ENCODE measurements at places on chromosomes 2 and 18.

- DNase-seq: no peak
Measured at GRCh38 chr2:236618370-236618769, 48.7 kb downstream of the ACKR3 start.

DNA sequence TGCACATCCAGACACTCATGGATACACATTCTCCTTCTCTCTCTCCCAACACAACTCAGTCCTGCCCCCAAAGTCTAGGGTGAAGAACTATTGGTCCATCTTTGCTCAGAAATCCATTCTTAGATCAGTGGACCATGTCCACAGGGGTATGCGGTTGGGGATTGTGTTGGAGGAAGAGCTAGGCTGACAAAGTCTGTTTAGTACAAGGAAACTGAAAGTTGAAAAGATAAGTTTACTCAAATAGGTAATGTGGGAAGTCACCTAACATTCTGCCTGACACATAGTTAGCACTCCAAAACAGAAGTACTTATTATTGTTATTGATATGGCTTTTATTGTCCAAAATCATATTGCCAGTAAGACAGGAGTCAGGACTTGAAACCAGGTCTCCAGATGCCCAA is 55.9 kb downstream of the ALK start:
- DNase-seq: no peak

DNA sequence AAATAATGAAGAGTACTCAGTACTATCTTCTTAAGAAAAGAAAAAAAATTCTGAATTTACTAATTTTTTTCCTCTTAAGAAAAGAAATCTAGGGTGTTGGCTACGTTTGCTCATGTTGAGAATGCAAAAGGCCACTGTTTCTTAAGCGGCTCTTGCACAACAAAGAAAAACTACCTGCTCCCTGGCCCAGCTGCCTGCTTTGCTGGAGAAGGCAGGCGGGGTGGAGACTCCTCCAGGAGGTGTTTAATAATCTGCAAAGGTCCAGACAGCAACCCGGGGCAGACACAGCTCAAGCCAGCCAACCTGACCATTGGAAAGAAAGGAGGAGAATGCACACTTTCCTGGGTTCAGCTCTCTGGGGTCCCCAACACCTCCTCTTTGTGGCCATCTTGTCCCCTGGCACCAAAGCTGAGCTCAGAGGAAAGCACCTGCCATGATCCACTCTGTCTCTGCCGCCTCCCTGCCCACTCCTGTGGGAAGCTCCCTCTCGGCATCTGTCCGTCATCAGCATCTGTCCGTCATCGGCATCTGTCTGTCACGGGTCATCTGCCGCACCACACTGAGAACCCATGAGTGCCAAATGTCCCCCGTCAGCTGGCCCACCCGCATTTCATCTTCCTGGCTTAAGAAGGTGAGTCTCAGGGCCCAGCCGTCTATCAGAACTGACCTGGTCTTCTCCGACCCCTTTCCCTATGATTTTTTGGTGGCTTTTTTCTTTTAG is 11.9 kb downstream of the ZNF516 start:
- DNase-seq: no peak

DNA sequence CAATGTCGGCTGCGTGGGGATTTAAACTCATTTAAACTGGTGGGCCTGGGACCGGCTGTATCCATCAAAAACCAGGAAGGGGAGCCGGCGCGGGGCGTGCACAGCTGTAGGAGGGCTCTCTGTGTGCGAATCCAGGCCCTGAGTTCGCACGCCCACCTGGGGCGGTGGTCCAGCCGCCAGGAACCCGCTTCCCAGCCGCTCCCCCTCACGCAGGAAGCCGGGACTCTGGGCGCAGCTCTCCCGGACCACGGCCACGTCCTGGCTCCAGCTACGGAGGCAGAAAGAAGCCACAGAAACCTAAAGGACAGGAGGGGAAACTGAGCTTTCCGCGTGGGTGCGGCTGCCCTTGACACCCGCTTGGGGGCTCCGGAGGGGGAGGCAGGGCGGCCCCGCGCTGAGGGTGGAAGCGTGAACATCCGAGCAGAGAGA is 80.6 kb downstream of the GFPT1 start:
- DNase-seq: no peak

DNA sequence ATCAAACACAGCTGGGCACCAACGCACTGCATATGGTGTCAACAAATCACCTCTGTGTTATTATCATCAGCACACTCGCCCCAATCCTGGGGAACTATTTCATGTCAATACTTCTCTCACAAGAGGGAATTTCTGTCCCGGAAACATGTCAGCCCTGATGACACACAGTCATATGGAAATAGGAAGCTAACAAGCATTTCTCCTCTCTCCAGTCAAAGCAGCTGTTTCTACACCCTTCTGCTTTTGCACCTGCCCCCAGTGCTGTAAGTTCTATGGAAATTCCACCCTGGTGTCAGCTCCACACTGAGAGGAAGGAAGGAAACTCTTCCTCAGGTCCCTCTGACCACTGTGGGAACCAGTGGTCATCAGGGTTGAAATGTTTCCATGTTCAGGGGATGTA is 447.6 kb upstream of the ID2 start:
- DNase-seq: no peak

DNA sequence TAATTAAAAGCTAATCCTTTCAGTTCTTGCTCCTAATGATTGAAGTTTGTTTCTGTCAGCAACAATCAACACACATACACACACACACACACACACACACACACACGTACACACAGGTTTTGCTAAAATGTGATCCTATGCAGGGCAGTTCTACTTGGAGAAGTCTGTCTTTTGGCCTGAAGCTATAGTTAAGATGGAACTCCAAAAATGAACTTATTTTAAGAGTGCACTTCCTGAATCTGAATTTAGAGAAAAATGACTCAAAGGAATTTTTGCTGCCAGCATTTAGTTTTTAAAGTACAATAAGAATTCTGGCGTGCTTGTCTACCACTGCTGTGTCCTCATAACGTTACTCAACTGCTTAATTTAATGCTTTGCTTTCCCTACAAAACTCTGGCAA is 6.6 kb downstream of the GALNT5 start:
- no peak for DNase-seq

GRCh38 chr18:76823587-76824011 is 1.2 kb downstream of the ZNF236 start:
- DNase-seq: no peak

GRCh38 chr2:179005976-179006375 is 44.0 kb downstream of the CCDC141 start:
- DNase-seq: no peak

Data from HT1080 (cell line).